ENCODE measurements at places on chromosomes 5 and 9.

DNA sequence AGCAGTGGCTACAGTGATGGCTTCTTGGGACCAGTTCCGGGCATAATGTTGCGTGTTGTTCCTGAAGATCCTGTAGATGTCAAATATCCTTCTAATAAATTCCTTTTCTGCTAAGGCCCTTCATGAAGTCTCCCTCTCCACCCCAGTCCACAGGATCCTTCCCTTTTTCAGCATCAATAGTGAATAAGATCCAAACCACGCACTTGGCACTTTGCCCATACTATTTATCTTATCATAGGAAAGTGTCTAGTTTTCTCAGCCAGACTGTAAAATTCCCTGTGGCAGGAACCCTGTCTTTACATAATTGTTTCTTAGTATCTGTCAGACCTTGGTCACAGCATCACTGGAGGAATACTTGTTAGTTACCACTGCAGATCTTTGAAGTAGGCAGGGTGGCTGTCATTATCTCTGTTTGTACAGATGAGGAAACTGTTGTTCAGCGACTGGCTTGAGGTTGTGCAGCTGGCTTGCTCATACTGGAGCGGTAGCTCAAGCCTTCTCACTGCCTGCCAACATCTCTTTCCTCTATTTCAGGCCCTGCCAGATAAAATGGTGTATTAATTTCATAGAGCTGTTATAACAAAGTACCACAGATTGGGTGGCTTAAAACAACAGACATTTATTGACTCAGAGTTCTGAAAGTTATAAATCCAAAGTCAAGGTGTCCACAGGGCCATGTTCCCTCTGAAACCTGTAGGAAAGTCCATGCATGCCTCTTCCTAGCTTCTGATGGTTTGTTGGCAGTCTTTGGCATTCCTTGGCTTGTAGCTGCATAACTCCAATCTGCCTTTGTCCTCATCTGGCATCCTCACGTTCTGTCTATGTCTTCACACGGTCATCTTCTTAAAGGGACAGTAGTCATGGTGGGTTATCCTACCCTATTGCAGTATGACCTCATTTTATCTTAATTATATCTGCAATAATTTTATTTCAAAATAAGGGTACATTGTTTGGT, 33.5 kb upstream of the APC start:
- no peak for DNase-seq

DNA sequence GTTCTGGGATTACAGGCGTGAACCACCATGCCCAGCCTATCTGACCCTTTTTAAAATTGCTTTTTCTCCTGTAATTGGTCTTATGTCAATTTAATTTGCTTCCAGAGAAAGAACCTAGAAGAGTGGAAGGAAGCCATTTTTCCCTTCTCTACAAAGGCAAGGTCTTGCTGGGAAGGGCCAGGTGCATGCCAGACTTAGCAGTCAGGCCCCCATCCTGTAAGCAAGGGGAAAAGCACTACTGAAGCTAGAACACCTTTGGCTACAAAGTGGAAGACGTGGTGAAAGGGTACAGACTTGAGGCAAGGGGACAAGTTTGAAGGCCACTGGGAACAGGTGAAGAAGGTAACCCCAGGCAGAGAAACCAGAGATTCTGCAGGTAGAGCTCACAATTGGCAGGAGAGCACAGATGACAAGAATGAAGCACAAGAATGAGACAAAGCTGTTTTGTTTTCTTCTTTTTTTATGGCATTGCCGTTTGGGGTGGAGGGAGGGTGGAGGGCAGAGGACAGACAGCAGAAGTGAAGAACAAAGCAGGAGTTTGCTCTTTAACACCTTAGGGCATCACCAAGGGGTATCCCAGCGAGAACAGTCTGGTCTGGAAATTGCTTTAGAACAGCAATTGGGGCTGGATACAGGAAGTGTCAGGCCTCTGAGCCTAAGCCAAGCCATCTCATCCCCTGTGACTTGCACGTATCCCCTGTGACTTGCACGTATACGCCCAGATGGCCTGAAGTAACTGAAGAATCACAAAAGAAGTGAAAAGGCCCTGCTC, 72.9 kb downstream of the SERINC5 start:
- no peak for DNase-seq

GRCh38 chr9:74458832-74459231, 38.3 kb upstream of the RORB start:
- no peak for DNase-seq

- DNase-seq, result no peak
Observed at GRCh38 chr9:112443200-112443599, 43.4 kb upstream of the KIAA1958 start.

- no peak for DNase-seq
Observed at GRCh38 chr9:91208419-91208745, 153.3 kb downstream of the AUH start.

DNA sequence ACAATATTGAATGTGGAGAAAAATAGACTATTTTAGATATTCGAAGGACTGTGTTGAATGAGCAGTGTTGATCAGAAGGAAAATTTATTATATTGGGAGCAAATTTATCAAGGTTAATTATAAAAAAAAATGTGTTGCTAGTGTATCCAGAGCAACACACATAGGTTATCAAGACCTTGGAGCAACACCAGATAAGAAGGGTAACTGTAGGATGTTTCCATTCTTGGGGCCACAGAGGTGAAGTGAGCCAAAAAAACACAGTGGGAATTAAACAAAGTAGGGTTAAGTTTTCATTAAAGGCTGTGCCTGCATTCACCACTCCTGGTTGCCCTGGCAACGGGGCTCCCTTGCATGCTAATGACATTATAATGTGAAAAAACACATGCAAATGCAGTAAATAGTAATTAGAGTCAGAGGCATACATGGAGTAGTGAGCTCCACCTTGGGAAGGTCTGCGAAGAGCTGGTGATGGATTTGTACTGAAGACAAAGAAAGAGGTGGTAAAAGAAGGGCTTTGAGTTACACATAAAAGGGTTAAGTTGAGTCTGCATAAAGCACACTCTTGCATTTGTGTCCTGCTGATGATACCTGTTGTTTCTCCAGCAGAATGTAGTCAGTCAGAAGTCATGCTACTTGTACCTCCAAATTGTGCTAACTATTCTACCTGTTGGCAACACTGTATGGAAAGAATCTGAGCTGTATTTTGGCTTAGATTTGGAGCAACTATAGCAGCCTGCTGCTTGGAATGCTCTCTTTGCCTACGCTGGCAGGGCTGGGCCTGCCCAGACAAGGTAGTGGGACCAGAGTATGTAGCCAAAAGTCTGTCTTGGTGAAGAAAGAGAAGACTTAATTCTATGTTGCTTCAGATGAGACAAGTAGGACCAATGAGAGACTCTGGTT, 59.6 kb downstream of the ATG10 start:
- DNase-seq, result no peak

GRCh38 chr5:151659001-151659754, 27.5 kb downstream of the SPARC start:
- DNase-seq, result peak; percentile 69

GRCh38 chr9:112059966-112060320, 115.2 kb downstream of the SUSD1 start:
- no peak for DNase-seq

GRCh38 chr9:124282442-124283227, 24.9 kb downstream of the NEK6 start:
- no peak for DNase-seq

GRCh38 chr5:139459451-139459934, 3.0 kb downstream of the ECSCR start:
- no peak for DNase-seq

- DNase-seq, result no peak
Observed at GRCh38 chr5:1465117-1465516, 19.9 kb upstream of the SLC6A3 start.

DNA sequence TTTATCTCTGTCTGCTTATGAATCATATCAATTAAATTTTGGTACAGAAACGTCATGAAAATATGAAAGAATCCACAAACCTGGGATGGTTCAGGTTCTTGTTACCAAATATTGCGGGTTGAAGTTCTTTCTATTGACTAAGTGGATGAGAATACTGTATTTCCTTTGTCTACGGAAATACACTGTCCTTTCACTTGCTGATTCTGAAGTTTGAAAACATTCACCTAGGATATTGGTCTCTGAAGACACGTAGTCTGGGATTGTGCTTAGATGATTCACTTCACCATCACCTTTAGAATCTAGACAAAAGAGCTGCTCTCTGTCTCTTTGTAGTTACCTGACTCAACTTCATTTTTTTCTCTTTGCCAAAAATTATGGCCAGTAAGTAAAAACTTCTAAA, 222.4 kb downstream of the FBN2 start:
- no peak for DNase-seq

DNA sequence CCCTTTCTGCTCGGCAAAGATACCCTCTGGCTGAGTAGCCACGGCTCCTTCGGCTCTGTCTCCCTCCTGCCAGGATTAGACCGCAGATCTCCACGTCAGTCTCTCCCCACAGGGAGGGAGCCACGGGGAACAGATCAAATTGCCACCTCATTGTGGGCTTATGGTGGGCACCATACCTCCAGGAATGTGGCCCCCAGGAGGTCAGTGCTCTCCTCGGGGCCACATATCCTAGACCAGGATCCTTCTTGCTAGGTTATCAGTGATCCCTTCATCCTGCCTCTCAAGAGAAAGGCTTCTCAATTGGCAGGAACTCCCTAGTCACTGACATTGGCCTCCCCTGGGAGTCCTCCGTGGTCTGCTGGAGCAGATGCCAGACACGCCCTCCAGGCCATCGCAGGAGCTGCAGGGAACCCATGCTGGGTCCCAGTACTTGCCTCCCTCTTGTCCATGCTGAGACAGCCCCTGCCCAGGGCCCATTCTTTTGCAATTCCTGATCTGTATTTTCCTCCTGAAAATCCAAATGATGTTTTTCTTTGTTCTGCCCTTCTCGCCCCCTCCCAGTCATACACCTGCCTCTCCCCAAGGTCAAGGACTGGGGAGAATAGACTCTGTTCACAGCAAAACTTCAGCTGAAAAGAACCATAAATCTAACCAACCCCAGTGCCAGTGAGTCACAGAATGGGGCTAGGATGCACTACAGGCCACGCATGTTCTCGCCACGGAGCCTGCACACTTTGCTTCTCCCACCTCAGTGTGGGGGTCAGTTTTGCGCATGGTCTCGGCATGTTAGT, 31.6 kb upstream of the ENHO start:
- DNase-seq, result no peak

- DNase-seq, result no peak
Observed at GRCh38 chr9:35002623-35003022, 13.1 kb downstream of the DNAJB5 start.

DNA sequence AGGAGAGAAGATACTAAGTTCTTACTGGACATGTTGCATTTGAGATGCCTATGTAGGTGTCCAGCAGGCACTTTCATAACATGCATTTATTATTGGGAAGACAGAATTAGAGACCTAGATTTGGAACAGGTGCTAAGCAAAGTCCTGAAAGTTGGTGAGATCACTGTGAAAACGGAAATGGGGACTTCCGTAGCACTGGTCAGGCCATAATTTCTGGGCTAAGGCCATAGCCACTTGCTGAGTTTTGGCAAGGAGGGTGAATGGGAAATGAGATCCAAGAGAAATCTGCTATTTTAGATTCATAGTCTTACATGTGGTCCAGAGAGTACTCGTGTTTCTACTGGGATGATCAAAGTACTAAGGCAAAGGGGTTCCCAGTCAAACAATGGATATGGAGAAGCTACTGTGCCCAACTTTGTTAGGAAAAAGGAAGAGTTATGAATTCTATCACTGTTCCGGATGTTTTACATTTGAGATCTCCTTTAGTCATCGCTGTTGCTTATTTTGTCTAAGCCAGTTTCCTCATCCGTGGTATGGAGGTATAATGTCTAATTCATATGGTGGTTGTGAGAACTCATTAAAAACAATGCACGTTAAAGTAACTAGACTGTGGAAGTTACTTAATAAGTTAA, 33.4 kb downstream of the TEK start:
- no peak for DNase-seq

DNA sequence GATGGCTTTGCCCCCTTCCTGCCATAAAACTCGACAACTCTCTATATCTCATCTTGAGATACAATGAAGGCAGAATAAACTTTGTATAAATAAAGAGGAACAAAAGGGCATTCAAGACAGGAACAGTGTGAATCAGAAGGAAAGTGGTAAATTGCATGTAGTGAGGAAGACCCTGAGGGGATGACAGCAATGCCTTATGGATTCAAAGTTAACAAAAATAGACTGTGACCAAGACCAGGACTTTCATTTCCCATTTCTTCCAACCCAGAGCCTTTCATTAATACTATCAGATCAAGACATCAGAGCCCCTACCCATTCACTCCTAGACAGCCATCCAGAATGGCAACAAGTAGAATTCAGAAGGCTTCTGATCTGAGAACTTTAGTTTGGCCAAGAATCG, 46.4 kb upstream of the ZNF462 start:
- DNase-seq, result no peak

DNA sequence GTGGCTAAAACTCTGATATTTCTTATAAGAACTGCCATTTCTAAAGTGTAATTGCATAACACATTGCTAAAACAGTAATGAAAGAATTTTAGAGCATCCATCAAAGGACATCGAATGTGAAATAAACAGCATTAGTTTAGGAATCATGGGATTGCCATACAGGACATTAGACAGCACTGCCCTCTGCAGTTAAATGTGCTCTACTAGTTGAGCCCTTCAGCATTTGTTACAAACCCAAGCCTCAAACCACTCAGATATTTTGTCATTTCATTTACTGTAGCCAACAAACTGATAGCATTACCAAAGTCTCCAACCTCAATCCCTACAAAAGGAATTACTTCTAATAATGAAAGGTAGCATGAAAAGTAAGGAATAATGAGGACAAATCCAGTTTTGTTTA, 116.8 kb upstream of the COX7C start:
- no peak for DNase-seq

- no peak for DNase-seq
Observed at GRCh38 chr9:88458716-88459465, 70.6 kb downstream of the SPIN1 start.

- no peak for DNase-seq
Observed at GRCh38 chr5:87951661-87952060, 317.0 kb downstream of the TMEM161B start.

DNA sequence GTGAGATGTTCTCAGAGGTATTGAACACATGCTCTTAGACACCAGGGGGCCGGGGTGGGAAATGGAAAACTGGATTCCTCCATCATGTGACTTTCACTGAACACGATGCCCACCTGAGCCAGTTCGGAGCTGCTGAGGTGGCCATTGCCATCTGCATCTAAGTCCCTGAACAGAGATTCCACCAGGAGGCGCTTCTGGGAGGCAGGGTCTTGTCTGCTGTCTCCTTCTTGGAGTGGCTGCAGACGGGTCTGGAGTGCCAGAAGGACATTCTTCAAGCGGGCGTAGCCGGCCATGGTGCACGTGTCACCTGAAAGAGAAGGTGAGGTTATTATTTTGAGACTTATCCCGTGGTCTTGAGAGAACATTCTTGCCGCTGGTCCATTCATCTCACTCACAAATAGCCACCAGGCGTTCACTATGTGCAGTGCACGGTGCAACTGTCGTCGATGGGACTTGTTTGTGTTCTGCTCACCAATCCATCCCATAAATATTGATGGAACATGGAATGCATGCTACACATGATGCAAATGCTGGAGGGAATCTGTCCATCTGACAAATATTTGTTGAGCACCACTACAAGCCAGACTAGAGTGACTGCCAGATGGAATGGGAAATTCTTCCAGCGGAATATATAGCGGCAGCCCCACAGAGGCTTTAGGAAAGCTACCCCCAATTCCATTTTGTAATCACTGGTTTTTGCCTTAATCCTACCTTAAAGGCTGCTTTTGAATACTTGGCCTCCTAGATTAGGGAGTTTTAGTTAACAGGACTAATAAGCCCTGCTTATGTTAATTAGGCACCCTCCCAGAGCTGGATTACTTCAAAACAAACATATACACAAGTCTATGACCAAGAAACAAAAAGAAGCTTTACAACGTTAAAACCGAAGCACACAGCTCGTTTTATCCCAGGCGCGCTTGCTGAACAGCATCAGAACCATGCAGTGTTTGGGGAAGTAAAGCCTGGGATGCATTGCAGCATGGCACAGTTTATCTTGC, 264.8 kb downstream of the HSPA4 start:
- no peak for DNase-seq

GRCh38 chr9:79040671-79041070, 531.1 kb upstream of the TLE4 start:
- no peak for DNase-seq
